Bladder microvascular endothelial cell (primary cell): ENCODE measurements at places on chromosomes 16 and 17. TPM values are rescaled to one million over a fixed set of nuclear protein-coding genes. Genes with fewer than 3 reads are reported as not detected.

The MT1A gene
- 0.65 and 0.69 TPM in 2 replicates for total RNA-seq

The DLX4 gene
- not detected in 2 replicates for total RNA-seq

The HNF1B gene
- not detected in 2 replicates for total RNA-seq

The HSBP1 gene
- 116 and 172 TPM in 2 replicates for total RNA-seq

The PHB1 gene
- total RNA-seq: 150 and 210 TPM in 2 replicates

The HS3ST3A1 gene
- total RNA-seq: 0.31 TPM in 1 of 2 replicates, not detected in the other

The TBC1D3H gene
- total RNA-seq: not detected in 2 replicates

The HSD17B2 gene
- 137 and 376 TPM in 2 replicates for total RNA-seq

The GJD3 gene
- 0.49 and 1.6 TPM in 2 replicates for total RNA-seq

The SCO1 gene
- 18.5 and 34.4 TPM in 2 replicates for total RNA-seq

The SLC6A2 gene
- 0.38 TPM in 1 of 2 replicates, not detected in the other for total RNA-seq

The KRTAP2-1 gene
- not detected in 2 replicates for total RNA-seq

The CCDC154 gene
- total RNA-seq: under 0.01 and 0.25 TPM in 2 replicates

The CFAP119 gene
- total RNA-seq: 0.65 and 0.82 TPM in 2 replicates

The GPRC5C gene
- 0.19 and 0.49 TPM in 2 replicates for total RNA-seq

The PLXDC1 gene
- 0.06 and 0.16 TPM in 2 replicates for total RNA-seq

The NUFIP2 gene
- 20.9 and 50.4 TPM in 2 replicates for total RNA-seq

The CACNG4 gene
- not detected in 2 replicates for total RNA-seq

The ZNF785 gene
- total RNA-seq: 6.8 and 10.0 TPM in 2 replicates

The HAS3 gene
- 1.6 and 13.5 TPM in 2 replicates for total RNA-seq

The KIF18B gene
- 2.8 and 3.9 TPM in 2 replicates for total RNA-seq

The ENPP7 gene
- not detected in 2 replicates for total RNA-seq

The KRTAP17-1 gene
- not detected in 2 replicates for total RNA-seq

The ATXN1L gene
- total RNA-seq: 10.2 and 22.3 TPM in 2 replicates

The ABCA10 gene
- 0.65 and 1.2 TPM in 2 replicates for total RNA-seq

The HEATR9 gene
- not detected in 2 replicates for total RNA-seq

The SSTR5 gene
- 0.16 and 0.50 TPM in 2 replicates for total RNA-seq

The NOXO1 gene
- 0.13 and 0.16 TPM in 2 replicates for total RNA-seq

The GINS2 gene
- 7.2 and 8.7 TPM in 2 replicates for total RNA-seq

The MYH8 gene
- total RNA-seq: not detected in 2 replicates

The NOD2 gene
- 0.16 and 2.1 TPM in 2 replicates for total RNA-seq

The CFAP52 gene
- not detected in 2 replicates for total RNA-seq

The G6PC1 gene
- total RNA-seq: not detected in 2 replicates

The ZNF205 gene
- total RNA-seq: 15.6 and 27.2 TPM in 2 replicates

The CCDC78 gene
- total RNA-seq: 1.2 TPM in 1 of 2 replicates, not detected in the other

The NPIPA8 gene
- total RNA-seq: 1.6 and 10.4 TPM in 2 replicates

The TP53TG3C gene
- total RNA-seq: not detected in 2 replicates

The NPIPB6 gene
- total RNA-seq: not detected in 2 replicates

The CACNG3 gene
- not detected in 2 replicates for total RNA-seq

The PRSS36 gene
- total RNA-seq: 0.31 TPM in 1 of 2 replicates, not detected in the other

The RPGRIP1L gene
- total RNA-seq: 2.8 and 6.7 TPM in 2 replicates

The OR2C1 gene
- not detected in 2 replicates for total RNA-seq

The ATPAF2 gene
- 15.5 and 20.4 TPM in 2 replicates for total RNA-seq

The KCNG4 gene
- total RNA-seq: not detected in 2 replicates

The SMIM22 gene
- total RNA-seq: not detected in 2 replicates

The SMIM36 gene
- total RNA-seq: not detected in 2 replicates

The CDK5R1 gene
- 0.97 and 3.1 TPM in 2 replicates for total RNA-seq

The STAT3 gene
- 79.0 and 145 TPM in 2 replicates for total RNA-seq

The MYO1D gene
- 42.7 and 98.1 TPM in 2 replicates for total RNA-seq

The CAPNS2 gene
- total RNA-seq: 0.81 and 2.2 TPM in 2 replicates

The GRB2 gene
- 70.6 and 112 TPM in 2 replicates for total RNA-seq

The GP1BA gene
- total RNA-seq: 0.13 TPM in 1 of 2 replicates, not detected in the other

The DCTN5 gene
- 29.1 and 75.8 TPM in 2 replicates for total RNA-seq

The FBXO47 gene
- total RNA-seq: not detected in 2 replicates

The TNFRSF17 gene
- total RNA-seq: not detected in 2 replicates

The PIRT gene
- total RNA-seq: not detected in 2 replicates

The LRRC3C gene
- total RNA-seq: not detected in 2 replicates
